NCI-H2107 (cell line): ENCODE measurements at places on chromosomes 7 and 10.

DNA sequence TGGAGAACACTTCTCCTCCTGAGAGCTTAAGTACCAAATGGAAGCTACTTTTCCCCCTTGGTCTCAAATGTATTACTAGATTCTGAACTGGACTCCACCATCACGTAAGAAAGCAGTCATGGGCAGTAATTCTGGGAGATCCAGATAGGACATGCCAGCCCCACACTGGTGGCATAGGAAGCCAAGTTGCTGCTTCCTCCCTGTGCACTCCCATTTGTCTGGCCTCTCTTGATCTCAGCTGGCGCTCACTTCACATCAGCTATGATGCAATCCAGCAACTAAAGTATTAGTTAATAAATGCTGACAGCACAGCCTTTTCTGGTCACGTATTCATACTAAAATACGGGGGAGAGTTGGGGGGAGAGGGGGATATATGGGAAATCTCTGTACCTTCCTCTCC, 3.4 kb upstream of the IL6 start:
- no peak for DNase-seq

- no peak for DNase-seq
Measured at GRCh38 chr7:132211971-132212370, 364.3 kb downstream of the PLXNA4 start.

DNA sequence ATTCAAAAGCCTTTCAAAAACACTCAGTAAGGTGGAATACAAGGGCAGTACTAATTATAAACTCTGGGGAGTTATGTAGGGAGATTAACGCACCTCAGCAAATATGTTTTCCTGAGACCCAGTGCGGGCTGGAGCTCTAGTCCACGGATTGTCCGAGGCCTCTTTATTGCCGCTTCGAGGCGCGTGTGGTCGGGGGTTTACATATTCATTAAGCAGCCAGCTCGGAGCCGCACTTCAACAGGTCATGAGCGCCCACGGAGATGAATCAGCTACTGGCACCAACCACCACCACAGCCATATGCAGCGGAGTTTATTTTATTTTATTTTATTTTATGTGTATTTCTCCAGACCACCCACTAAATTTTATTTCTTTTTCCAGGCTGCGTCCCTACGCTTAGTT, 195.9 kb upstream of the ADARB2 start:
- no peak for DNase-seq

DNA sequence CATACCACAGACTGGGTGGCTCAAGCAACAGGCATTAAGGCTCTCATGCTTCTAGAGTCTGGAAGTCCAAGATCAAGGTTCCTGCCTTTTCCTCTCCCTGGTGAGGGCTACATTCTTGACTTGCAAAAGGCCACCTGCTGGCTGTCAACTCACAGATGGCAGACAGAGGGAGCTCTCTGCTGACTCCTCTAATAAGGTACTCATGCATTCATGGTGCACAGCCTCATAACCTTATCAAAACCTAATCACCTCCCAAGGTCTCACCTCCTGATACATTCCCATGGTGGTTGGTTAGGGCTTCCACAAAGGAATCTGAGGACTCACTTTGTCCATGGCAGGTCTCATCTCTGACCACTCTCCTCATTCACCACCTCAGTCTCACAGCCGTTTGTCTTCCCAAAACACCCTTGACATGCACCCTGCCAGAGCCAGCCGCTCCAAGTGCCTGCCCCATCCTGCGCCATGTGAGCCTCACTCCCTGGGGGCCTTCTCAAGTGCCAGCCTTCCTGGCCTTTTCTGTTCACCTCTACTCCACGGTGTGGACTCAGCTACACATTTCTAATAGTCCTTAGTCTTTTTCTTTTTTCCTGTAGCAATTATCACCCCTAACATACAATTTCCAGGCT, 400.3 kb upstream of the ADARB2 start:
- DNase-seq, result no peak

DNA sequence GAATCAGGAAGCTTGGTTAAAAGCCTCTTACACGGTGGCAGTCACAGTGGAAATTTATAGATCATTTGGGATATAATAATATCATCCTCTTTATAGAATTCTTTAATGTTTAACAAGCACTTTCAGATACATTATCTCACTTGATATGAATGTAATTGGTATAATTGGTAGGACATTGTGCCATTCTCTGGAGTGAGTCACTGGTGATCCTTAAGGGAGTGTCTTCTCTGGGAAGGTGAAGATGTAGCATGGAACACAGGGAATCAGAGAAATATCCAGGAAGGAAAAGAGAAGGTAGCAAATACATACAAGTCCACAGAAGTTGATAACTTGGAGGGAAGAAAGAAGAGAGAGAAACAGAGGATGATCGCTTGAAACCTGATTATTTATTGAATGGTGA, 9.8 kb downstream of the PTPRZ1 start:
- no peak for DNase-seq

DNA sequence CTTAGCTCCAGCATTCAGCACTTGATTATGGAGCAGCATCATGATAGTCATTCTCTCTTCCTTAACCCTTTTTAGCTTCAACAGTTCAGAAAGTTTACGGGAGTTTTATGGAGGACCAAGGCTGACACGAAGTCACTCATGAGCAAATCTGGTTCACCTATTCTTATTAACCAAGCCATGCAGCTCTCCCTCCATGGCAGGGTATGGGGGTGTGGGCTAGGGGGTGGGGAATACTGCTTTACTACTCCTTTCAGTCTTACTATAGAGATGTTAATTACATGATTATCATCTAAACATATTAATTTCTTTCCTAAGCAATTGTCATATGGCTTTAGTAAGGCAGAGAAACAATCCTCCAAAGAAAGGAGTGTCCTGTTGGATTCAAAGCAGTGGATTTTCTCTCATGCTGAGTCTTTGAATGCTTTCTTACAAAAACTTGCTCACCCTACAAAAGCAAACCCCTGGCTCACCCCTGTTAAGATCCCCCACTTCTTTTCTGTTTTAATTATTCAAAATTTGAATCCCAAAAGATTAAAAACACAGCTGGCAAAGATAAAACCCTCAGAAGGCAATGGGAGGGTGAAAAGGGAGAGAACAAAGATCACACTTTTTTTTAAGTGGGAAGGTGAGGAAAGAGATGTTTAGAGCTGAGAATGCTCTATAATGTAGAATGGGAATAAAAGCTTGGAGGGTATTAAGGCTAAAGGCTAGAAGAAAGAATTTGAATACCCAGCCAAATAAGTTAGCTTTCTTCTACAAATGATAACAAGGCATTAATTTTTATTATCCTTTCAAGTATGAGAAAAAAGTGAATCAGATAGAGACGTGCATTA, 46.4 kb upstream of the SEMA3E start:
- DNase-seq, result no peak

- no peak for DNase-seq
Measured at GRCh38 chr7:116799916-116800315, 62.5 kb upstream of the CAPZA2 start.

GRCh38 chr7:102450242-102450641, 14.4 kb downstream of the ALKBH4 start:
- DNase-seq, result no peak

- DNase-seq, result no peak
Measured at GRCh38 chr7:156218544-156219306, 406.5 kb upstream of the SHH start.

GRCh38 chr7:116209561-116210070, 723 bp upstream of the TES start:
- no peak for DNase-seq

GRCh38 chr7:47571331-47572093, 10.4 kb downstream of the TNS3 start:
- no peak for DNase-seq

GRCh38 chr7:8128449-8129317, 133.3 kb downstream of the ICA1 start:
- DNase-seq, result no peak

DNA sequence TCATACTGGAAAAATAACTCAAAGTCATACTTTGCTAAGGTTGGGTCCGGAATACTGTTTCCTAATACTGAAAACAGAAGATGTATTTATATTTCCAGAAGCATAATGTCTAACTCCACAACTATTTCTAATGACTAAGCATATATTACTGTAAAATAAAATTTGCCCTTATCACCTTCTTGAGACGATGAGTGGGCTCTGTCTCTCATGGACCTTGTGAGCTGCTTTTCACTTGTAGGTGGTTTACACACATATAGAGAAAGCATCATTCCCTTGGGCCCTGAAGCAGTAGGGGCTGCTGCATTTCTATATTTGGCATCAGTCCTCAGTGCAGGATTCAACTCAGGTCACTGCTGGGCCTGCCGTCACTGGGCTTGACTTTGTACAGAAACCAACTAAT, 10.7 kb upstream of the FAM13C start:
- no peak for DNase-seq

DNA sequence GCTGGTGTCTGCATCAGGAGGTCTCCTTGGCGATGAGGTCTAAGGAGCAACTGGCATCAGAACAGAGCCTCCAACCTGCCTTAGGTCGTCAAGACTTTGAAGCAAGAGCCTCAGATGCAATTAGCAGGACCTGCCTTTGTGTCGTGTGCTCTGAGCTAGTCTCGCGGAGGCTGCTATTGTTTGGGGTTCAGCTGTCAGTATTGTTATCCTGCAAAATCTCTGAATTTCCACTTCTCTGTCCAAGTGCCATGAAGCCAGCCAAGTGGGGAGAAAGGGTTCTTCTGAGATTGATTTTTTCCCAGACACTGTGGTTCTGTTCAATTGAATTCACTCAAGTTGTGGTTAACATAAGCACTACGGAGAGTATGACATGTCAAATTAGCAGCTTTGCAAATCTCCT, 78.7 kb downstream of the ADARB2 start:
- no peak for DNase-seq

GRCh38 chr7:39515534-39516228, 50.5 kb upstream of the YAE1 start:
- DNase-seq, result no peak

GRCh38 chr10:128068398-128069285, 57.6 kb downstream of the MKI67 start:
- DNase-seq, result no peak

DNA sequence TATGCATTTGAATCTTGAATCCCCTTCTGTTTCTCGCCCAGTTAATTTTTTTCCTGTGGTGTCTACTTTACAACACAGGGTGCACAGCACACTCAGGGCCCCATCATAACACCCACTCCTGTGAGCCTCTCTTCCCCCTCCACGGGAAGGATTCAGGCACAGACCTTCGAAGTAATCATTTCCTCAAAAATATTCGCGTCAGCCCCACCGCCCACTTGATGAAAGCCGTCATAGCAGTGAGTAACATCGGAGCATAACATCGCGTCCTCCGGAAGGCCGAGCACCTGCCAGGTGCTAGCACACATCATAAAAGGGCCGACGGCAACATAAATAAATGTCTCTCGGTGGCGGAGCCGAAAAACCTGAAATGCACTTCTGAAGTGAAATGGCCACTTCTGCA, 201.7 kb upstream of the ADARB2 start:
- DNase-seq, result no peak

- DNase-seq, result no peak
Measured at GRCh38 chr7:117829450-117830117, 43.7 kb downstream of the CTTNBP2 start.

DNA sequence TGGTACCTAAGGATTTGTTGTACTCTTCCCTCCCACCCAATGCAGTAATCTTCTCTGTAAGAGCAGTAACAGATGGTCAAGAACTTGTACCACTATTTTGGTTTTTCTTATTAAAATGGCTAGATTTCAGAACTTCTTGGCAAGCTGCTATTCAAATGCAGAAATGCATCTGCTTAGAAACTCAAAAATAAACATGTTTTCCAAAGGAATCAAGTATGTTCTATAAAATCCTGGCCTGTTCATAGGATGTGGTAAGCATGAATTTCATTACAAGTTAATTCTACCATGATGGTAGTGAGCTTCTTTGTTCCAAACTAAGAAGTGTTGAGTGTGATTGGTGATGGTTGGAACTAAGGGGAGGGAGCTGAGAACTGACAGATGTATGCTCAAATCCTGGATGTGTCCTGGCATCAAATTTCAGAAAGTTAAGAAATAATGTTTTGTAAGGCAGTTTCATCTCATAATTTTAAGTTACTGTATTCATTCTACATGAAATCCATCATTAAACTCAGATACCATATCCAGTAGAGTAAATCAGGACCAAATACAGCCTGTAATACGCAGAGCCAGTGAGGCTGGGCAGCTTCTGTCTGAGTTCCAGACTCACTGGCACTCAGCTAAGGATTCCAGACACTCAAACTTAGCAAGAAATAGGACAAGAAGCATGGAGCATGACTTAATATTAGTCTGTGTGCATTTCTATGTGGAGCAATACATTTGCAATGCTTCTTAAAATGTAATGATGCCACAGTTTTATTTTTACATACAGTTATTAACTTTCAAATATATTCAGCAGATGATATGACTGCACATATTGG, 119.6 kb downstream of the TES start:
- no peak for DNase-seq

DNA sequence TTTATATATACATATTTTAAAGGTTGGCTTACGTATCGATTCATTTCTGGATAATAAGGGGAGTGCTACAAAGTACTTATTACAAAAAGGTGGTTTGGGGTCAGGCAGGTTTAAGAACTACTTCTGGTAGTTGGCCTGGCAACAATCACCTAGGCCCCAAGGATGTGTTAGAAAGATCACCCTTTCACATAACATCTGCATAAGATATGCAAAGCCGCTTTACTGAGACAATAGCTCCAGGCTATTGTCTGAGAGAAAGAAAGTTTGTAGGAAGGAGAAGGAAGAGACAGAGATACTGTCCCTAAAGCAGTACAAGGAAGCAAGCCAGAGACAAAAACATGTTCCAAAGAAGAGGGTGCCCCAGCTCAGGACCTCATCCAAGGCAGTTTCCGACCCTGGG, 6.2 kb downstream of the PAXIP1 start:
- no peak for DNase-seq

DNA sequence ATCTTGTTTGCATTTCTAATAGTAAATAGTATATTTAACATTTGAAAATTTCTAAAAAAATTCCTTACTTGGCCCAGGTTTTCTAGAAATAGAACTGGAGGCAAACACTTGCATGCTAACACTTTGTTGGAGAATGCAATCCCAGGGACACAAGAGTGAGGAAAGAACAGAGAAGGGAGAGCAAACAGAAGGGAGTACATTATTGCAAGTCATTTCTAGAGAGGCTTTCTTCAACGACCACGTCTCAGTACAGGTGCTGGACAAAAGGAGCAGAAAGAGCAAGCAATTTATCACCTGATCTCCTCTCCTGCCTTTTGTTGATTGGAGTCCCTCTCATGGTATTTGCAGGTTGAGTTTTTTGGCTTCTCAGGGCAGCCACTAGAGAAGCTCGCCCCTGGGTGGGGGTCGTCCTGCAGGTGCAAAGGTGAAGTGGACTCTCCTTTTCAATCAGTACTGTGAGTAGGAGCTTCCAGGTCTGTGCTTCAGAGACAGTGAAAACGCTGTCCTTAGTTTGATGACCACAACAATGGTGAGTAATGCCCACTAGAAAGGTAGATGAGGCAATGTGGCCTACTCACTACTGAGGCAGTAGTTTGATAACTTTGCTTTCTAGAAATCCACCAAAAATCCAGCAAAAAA, 5.2 kb downstream of the CPED1 start:
- no peak for DNase-seq
